Fibroblast of upper back skin (primary cell): ENCODE measurements at places on chromosomes 5 and 9.

- no peak for DNase-seq
Measured at GRCh38 chr9:15018096-15018637, 107.9 kb upstream of the FREM1 start.

DNA sequence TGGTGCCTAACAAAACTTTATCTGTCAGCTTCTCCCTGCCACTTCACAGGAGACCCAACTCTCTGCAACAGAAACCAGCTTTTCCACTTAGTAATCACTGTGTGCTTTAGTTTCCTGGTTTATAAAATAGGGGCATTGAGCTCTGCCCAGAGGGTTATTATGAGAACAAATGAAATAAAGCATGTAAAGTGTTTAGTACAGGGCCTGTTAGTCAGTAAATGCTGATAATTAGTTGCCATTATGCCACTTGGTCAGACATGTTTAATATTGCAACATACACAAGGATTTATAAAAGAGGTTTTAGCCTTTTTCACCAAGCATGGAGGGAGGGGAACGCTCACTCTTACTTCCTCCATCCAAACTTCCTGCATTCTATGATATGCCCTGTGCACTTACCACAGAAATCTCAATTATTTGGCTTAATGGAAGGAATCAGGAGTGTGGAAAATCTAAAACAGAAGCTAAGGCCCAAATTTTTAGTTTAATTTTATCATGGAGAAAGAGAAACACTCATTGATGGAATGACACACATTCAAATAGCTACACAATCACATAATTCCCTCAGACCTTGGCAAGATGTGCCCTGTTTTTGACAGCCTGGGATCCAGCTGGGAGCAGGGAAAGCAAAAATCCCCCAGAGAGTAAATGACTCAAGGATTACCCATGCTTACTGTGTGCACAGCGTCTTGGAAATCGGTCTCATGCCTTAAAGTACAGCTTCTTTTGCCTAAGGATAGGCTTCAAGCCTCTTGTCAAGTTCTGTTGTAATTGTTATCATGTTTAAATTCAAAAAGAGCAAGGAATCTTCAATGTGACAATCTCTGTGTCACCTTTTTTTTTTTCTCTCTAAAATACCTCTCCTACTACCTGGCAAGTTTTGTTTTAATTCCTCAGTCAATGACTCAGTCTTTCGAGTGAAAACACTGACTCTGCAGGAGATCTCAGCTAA, 34.0 kb downstream of the ZNF474 start:
- DNase-seq = peak; percentile 98

DNA sequence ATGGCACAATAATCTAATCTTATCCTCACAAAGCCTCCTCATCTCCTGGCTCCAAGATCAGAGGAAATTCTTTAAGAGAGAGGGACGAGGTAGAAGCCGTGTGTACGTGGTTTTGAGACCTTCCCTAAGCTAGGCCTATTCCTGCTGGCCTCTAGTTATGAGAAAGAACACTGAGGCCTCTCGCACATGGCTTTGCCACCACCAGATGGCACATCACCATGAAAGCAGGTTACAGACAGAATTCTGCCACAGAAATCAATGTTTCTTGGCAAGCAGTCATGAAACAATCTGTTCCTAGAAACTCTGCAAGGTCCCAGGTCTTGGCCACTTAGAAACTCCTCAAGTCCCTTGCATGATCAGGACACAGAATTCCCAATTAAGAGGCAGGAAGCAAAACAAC, 268.2 kb upstream of the TAS2R1 start:
- peak; percentile 41 for DNase-seq

- DNase-seq = peak; percentile 70
Measured at GRCh38 chr9:132160802-132161742, 786 bp upstream of the NTNG2 start.

DNA sequence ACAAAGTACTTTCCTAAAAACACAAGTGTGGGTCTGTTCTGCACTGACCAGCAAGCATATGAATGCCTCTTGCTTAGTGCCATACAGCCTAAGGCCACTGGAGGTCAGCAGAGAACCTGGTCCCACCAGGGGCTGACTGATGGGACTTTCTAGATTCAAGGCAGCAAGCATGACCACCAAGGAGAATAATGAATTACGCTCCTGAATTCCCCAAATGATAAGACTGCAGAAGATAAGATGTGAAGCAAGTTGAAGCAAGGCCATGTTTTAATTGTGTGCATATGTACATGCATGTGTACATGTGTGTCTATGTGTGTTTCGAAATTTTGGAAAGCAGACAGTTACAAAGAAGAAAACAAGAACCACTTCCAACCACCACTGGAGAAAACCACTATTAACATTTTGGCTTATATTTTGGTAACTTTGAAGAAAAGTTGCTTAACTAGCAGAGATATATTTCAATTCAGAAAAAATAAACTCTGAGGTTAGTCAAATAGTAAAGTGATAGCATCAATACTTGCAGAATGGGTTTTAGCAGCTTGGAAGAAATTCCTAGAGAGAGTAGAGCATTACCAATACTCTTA, 70.5 kb downstream of the ERP44 start:
- DNase-seq = peak; percentile 71

DNA sequence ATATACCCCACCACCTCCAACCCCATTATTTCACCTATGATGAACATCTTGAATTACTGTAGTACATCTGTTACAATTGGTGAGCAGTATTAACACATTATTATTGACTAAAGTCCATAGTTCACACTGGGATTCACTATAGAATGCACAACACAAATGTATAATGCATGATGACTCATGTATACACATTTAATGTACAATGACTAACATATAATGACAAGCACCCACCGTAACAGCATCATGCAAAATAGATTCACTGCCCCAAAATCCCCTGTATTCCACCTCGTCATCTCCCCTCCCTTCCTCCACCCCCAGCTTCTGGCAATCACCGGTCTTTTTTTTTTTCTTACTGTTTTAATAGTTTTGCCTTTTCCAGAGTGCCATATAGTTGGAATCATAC, 47.1 kb upstream of the NEK6 start:
- DNase-seq = peak; percentile 29

DNA sequence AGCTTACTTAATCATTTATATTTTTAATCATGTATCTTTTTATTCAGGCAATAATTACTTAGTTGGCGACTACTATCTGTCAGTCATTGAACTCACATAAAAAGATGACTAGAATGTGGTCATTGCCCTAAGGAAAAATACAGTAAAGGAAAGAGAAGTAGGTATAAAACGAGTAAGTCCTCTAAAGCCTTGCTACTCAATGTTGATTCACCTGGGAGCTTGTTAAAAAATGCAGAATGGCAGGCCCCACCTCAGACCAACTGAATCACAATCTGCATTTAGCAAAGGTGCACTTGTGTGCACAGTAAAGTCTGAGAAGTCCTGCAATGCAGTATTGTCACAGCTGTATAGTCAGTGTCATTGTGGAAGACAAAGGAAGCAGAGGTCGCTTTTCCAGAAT, 592.4 kb downstream of the CSNK1G3 start:
- no peak for DNase-seq

GRCh38 chr5:123359454-123360200, 63.6 kb downstream of the CEP120 start:
- DNase-seq = peak; percentile 17

DNA sequence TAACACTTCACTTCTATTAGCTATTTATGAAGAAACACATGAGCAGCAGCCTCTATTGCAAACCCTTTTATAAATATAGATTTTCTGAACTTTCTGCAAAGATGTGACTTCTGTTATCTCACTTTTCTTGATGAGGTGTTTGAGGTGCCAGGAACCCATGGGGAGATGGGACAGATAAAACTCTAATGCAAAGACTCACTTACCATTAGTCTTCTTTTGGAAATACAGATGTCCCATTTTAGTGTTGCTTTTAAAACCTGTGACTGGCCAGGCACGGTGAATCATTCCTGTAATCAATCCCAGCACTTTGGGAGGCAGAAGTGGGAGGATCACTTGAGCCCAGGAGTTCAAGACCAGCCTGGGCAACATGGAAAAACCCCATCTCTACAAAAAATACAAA, 171.3 kb upstream of the GAS1 start:
- DNase-seq = no peak

DNA sequence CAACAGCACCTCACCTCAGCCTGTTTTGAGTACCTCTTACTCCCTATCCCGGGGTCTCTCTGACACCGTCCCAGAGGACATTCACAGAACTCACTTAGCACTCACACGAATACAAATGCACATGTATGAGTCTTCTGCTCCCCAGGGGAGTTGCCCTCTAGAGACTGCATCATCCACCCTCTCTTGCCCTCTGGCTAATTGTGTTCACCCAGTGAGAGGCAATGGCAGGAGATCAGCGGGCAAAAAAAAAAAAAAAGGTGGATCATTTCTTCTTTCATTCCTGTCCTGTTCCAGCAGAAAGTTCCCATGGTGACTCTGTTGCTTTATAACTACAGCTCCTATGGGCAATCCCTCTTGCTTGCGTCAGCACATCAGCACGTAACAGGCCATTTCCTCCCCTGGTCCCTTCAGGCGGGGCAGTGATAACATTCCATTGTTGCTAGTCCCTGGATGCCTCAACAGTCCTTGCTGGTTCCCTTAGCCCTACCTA, 23.5 kb upstream of the SNX2 start:
- DNase-seq = peak; percentile 62

- DNase-seq = no peak
Measured at GRCh38 chr9:106017198-106017740, 322.9 kb downstream of the TMEM38B start.

DNA sequence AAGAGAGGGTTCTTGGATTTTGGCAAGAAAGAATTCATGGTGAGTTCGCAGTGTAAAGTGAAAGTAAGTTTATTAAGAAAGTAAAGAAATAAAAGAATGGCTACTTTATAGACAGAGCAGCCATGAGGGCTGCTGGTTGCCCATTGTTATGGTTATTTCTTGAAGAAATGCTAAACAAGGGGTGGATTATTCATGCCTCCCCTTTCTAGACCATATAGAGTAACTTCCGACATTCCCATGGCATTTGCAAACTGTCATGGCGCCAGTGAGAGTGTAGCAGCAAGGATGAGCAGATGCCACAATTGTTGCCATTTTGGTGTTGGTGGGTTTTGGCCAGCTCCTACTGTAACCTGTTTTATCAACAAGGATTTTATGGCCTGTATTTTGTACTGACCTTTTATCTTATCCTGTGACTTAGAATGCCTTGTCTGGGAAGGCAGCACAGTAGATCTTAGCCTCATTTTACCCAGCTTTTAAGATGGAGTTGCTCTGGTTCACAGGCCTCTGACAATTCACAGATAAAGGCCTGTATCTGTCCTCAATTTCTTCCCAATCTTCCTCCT, 1026.1 kb upstream of the DMAC1 start:
- DNase-seq = no peak

- DNase-seq = no peak
Measured at GRCh38 chr5:162360373-162360931, 292.9 kb downstream of the GABRG2 start.

GRCh38 chr9:38372762-38373619, 19.5 kb upstream of the ALDH1B1 start:
- DNase-seq = no peak

- DNase-seq = peak; percentile 58
Measured at GRCh38 chr5:52999344-52999949, 10.3 kb downstream of the ITGA2 start.

- DNase-seq = peak; percentile 23
Measured at GRCh38 chr5:6328173-6328572, 50.2 kb downstream of the MED10 start.

GRCh38 chr5:107969847-107970246, 299.1 kb upstream of the EFNA5 start:
- DNase-seq = peak; percentile 12

DNA sequence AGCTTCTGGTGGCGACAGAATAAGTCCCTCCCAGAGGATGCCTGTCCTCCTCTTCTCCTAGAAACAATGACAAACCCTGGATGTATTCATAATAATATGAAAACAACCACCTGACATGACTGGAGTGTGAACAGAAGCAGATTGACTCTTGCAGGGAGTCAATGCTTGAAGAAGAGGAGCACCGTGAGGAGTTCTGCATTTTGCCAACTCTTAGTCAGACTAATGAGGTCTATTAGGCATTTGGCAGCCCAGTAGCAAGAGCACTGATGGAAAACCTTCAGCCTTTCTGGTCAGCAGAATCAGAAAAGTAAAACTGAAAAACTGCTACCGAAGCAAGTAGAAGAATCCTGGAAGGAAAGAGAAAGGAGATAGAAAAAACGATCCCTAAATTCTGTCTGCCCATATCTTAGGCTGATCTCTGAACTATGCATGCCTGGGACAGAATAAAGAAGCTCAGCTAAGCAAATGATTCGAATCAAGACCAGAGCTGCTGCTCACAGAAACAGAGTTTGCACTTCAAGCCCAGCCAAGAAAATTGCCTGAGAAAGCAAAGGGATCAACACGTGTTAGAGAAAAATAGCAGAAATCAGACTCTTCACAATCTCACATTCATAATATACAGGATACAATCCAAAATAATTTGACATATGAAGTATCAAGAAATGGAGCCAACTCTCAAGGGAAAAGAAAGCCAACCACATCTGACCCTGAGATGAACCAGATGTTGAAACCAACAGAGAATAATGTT, 69.5 kb upstream of the OSMR start:
- peak; percentile 53 for DNase-seq

DNA sequence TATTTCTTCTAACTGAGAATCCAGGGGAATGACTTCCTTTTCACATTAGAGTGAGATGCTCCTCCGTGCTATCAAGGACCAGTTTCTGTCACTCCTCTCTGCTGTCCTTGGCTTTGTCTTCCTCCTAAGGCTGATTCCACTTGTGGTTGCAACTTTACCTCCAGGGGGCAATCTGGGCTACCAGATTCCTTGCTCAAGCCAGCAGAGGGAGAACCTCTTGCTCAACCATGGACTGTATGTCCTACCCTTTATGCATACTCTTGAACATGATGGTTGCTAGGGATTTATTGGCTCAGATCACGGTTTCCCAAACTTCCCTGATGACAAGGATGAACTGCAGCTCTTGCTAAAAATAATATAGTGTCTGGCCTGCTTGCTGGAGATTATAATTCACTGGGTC, 24.0 kb downstream of the NNT start:
- DNase-seq = peak; percentile 52

DNA sequence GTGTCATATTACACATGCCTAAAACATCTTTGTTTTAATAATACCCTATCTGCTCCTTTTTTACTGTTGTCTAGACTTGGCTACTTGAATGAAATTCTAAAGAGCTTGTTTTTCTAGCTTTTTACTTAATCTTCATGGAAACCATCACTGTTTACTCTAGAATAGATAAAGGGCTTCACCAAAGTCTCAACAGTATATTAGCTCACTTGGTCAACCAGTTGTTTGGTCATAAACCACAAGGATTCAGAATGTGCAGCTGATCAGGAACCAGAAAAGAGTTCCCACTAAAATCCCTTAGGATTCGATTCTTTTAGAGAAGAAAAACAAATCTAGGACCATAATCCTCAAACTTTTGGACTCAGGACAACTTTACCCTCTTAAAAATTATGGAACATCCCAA, 38.0 kb downstream of the CDO1 start:
- DNase-seq = no peak

DNA sequence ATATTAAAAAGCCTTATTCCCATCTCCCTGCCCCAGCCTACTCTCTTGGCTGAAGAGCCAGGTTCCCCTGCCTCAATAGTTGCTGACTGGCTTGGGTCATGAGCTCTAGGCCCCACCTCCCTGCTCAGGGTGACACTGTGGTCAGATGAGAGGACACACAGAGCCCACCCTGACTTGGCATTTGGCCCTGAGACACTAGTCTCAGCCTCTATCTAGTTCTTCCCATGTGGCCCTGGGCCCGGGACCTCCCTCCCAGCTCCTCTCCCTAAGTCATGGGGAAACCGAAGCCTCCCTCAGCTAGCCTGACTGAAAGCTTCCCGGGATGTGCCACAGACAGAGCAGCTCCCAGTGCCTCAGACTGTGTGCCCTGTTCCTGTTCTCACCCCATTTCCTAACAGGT, 5.8 kb upstream of the MYOZ3 start:
- DNase-seq = no peak

GRCh38 chr9:37218800-37219425, 98.5 kb downstream of the ZCCHC7 start:
- DNase-seq = no peak
